ENCODE measurements at places on chromosomes 11 and 22. TPM values are rescaled to one million over a fixed set of nuclear protein-coding genes. Genes with fewer than 3 reads are reported as not detected.

BEST1 gene
- 1.3 TPM for total RNA-seq

GRCh38 chr22:44042249-44043218 is 18.4 kb downstream of the PARVB start:
- DNase-seq, result no peak

KLHDC7B gene
- 0.08 TPM for total RNA-seq

GRCh38 chr11:3134651-3135480 is 30.2 kb downstream of the OSBPL5 start:
- no peak for DNase-seq

CNGA4 gene
- total RNA-seq, result not detected

CASTOR1 gene
- 1.8 TPM for total RNA-seq

GRCh38 chr11:76397383-76397782 is 16.3 kb downstream of the GVQW3 start:
- DNase-seq, result no peak

- no peak for DNase-seq
Measured at GRCh38 chr22:25814685-25815084, 72.7 kb downstream of the MYO18B start.

SGSM1 gene
- 0.51 TPM for total RNA-seq

- no peak for DNase-seq
Measured at GRCh38 chr11:86117712-86118063, 48.8 kb upstream of the PICALM start.

DNA sequence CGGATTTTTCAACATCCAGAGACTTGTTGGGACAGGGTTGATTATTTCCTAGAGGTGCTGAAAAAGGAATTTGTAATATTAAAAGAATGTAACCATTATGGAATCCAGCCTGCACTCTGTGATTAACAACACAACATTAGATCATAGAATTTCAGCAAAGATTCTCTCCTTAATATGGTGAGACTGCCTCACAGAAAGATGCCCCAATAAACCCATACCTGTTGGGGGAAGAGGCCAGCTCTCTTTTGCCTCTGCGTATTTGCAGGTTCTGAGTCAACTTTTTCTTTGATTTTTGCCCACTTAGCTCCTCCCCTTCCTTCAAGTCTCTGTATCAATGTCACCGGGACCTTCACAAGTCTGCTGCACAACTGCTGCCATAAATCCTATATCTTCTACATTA is 12.4 kb upstream of the MTMR3 start:
- DNase-seq, result no peak

RAB38 gene
- 2.2 TPM for total RNA-seq

DNA sequence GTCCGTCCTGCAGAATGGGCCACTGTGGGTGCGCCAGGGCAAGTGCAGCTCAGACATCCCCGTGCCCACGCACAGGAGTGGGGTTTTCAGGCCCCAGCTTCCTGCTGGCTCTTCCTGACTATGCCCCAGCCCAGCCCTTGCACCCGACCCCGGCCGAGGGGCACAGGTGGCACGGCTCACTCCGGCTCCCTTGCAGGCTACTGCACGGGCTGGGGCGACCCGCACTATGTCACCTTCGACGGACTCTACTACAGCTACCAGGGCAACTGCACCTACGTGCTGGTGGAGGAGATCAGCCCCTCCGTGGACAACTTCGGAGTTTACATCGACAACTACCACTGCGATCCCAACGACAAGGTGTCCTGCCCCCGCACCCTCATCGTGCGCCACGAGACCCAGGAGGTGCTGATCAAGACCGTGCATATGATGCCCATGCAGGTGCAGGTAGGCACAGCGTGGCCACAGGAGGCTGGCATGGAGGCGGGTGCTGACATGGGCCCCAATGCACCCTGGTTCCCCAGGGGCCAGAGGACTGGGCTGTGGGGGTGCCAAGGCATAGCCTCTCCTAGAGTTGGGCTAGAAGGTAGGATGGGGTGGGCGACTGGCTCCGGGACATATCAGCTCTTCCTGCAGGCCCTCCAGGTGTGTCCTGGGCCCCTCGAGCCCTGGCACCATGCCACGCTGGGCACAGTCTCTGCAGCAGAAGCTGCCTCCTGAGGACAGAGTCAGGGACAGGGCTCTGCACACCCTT is 27.7 kb downstream of the MUC2 start:
- no peak for DNase-seq

- no peak for DNase-seq
Measured at GRCh38 chr11:45649544-45650165, 15.8 kb downstream of the CHST1 start.
